Suppressor macrophage treated with lipopolysaccharide for 4 hours (primary cell): ENCODE measurements at places on chromosomes 2 and 18.

GRCh38 chr2:158120664-158121641, 19.3 kb downstream of the UPP2 start:
- no peak for DNase-seq

GRCh38 chr2:101087638-101088037, 63.5 kb downstream of the TBC1D8 start:
- DNase-seq = no peak

- no peak for DNase-seq
These were observed 5.4 kb upstream of the GRHL1 start for GRCh38 chr2:9946076-9946475.

GRCh38 chr2:227462462-227462951, 9.4 kb upstream of the AGFG1 start:
- no peak for DNase-seq

GRCh38 chr2:238053191-238053776, 7.5 kb upstream of the SCLY start:
- no peak for DNase-seq

DNA sequence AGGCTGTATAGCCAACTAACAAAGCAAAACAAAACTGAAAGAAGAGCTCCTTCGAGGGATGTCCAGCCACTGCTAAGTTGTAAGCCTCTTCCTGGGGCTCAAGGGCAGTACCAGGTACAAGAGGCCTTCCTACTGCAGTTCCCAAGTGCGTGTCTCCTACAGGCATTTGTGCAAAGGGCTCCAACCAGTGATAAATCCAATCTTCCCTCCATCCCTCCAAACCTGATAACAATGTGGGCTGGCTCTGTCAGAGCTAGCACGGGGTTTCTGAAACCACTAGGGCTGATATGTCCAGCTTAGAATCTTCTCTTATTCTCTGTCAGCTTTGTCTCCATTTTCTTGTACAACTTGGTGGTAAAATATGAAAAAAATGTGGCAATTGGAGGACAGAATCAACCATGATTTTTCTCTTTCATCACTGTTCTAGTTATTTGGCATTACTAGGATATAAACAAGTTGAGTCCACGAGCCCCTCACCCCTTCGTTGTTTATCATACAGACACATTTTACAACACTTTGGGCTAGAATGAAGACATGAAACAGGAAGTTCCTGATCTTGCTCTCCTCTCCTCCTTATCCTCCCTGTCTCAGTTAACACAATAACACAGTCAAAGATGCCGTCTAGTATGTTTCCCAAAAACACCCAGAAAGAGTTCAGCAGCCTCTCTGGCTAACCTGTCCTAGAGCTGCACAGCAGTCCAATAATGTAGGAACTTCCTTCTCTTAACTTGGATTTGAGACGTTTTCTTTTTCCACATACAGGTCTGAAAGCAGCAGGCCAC, 35.4 kb upstream of the WIPF1 start:
- DNase-seq = peak; percentile 60

DNA sequence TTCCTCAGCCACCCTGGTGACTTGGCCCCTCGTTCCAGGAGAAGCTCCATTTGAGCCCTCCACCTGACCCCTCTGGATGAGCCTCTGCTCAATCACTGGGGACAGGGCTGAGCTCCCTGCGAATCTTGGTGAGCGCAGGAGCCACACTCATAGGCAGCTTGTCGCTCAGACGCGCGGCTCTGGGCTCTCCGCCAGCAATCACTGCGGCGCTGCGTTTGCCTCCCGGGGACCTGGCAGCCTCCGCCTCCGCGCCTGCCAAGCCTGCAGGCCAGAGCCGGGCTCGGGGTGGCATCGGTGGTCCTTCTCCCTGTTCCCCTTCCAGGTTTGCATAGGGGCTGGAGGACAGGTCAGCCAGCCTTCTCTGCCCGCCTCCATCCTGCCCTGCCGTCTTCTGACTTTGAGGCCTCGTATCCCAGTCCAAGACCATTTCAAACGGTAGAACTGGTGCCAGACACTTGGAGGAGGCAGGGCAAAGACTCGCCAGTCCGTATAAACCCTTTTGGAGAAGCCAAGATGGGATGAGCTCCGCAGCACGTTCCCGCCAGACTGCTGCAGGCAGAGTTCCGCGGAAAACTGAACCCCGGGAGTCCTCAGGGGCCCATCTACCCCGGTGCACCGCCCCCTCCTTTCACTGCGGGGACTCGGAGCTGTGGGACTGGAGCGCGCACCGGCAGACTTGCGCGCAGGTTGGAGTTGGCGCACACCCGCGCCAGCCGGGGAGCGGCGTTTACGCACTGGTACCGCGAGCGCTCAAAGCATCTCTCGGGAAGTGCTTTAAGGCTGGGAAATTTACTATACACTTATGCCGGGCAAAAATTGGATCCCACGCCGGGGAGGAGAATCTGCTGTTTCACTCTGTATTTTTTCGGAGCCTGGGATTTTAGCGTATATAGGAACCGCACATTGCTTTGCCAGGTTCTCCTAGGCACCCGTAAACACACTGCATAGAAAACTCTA, 1.1 kb upstream of the TACR1 start:
- DNase-seq = no peak

- no peak for DNase-seq
These were observed 248.4 kb upstream of the KCNJ3 start for GRCh38 chr2:154449951-154450658.

DNA sequence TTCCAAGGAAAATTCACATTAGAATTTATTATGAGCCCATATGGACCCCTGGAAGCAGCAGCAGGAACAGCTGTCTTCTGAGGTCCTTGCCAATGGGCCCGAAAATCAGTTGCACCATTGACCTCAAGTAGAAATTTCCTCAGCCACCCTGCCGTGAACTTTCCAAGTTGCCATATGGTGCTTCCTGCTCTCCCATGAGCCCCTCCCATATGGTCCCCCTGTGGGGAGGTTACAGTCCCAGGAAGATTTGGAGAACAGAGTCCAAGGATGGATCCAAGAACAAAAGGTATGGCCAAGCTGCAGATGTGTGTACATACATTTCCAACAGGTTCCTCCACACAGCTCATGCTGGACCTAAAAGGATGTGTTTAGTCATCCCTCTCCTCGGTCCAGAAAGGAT, 34.6 kb downstream of the DIPK1C start:
- DNase-seq = no peak

- DNase-seq = no peak
These were observed 247.5 kb upstream of the LRATD1 start for GRCh38 chr2:14385043-14385442.

- DNase-seq = no peak
These were observed 1411.6 kb upstream of the CDH2 start for GRCh38 chr18:29588446-29589100.

GRCh38 chr2:158926478-158926948, 41.9 kb upstream of the TANC1 start:
- DNase-seq = no peak

GRCh38 chr2:147569426-147569825, 275.4 kb upstream of the ACVR2A start:
- DNase-seq = no peak
